ENCODE measurements at places on chromosomes 2 and 18.

DNA sequence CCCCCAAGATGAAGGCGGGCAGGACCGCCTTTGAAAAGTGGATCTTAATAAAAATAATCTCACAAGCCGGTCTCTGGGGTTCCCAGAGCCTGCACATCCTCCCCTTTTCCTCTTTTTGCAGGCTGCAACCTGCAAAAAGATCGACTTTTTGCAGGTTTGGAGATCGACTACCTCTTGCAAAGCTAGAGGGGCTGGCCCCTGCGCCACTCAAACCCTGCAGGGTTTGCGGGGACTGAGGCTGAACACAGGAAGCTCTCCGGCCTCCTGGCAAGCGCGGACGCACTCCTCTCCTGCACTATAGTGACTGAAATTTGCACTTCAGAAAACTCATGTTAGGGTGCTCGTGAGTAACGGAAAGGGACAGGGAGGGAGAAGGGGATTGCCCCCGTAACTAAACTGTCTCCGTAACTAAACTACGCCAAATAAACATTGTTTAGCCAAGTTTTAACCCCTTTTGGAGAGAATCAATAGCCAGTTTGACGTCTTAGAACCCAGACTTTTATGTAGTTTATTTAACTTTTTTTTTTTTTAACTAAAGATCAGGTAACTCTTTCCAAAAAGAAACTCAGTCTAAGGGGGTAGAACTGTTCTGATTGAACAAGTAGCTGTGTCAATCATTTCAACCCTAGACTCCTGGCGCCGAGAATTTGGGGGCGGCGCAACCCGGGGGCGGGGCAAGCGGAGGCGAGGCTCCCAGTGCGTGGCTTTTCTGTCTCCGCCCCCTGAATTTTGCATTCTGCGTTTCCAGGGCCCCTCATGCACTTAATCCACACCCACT, 2.5 kb downstream of the IGFBP5 start:
- H3K27ac ChIP-seq: no peak overlapping the region
- no peak overlapping the region for H3K4me3 ChIP-seq
- DNase-seq: no peak
- H3K36me3 ChIP-seq: no peaks in the 10 kb centered on the region
- no peaks in the 10 kb centered on the region for H3K4me1 ChIP-seq

DNA sequence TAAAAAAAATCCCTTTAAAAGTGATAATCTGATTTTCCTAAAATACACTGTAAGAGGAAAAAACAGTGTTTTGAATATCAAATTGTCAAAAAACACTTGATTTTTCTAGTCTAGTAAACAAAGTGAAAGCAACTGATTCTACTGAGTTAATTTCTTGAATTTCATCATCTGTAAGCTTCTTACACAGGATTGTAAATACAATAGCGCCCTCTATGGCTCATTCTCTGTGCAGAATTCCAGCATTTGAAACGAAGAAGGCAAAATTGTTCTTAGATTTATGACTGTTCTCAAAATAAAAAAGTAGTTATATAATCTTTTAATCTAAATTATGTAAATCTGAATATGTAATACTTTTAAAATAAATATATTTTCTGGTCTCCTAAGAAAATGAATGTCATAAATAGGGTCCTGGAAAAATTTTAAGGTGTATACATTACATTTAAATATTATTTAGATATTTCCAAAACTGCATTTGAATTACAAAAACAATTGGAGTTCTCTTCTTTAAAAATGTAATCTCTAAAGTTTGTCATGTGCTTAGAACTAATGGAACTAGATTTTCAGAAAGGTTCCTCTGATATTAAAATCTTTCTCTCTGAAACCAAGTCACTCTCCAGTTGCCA, 176.9 kb upstream of the MC4R start:
- no peak overlapping the region for H3K27ac ChIP-seq
- no peak overlapping the region for H3K4me3 ChIP-seq
- peak; percentile 44 for DNase-seq
- no peaks in the 10 kb centered on the region for H3K36me3 ChIP-seq
- H3K27me3 ChIP-seq: no peaks in the 10 kb centered on the region

- peak; percentile 47 for DNase-seq
- H3K4me1 ChIP-seq: peaks cover 9% of the 10 kb centered on the region
- no peak overlapping the region for H3K4me3 ChIP-seq
- no peaks in the 10 kb centered on the region for H3K27me3 ChIP-seq
- no peaks in the 10 kb centered on the region for H3K36me3 ChIP-seq
Measured at GRCh38 chr2:149562324-149562723, 25.3 kb downstream of the MMADHC start.

- H3K4me1 ChIP-seq: peaks cover 34% of the 10 kb centered on the region
- DNase-seq: no peak
- no peaks in the 10 kb centered on the region for H3K36me3 ChIP-seq
- no peak overlapping the region for H3K4me3 ChIP-seq
- no peaks in the 10 kb centered on the region for H3K27me3 ChIP-seq
Measured at GRCh38 chr18:62512996-62513395, 9.8 kb upstream of the ZCCHC2 start.

DNA sequence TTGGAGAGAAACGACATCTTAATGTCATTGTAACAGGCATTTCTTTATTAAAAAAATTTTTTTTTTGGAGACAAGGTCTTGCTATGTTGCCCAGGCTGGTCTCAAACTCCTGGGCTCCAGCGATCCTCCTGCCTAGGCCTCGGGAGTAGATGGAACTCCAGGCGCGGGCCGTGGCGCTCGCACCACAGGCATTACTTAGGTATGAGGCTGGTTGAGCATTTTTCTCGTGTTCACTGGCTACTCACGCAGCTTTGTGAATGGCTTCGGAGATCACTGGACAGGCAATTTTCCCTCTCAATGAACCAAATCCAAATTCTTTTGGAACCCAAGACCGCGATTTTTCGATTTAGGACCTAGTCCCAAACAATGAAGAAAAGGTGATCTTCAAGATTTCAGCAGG, 795 bp upstream of the TCF7L1 start:
- DNase-seq: no peak
- H3K27ac ChIP-seq: no peak overlapping the region
- H3K4me1 ChIP-seq: peaks cover 13% of the 10 kb centered on the region
- peaks cover 63% of the 10 kb centered on the region for H3K27me3 ChIP-seq
- peak overlapping the region; percentile 56 for H3K4me3 ChIP-seq

DNA sequence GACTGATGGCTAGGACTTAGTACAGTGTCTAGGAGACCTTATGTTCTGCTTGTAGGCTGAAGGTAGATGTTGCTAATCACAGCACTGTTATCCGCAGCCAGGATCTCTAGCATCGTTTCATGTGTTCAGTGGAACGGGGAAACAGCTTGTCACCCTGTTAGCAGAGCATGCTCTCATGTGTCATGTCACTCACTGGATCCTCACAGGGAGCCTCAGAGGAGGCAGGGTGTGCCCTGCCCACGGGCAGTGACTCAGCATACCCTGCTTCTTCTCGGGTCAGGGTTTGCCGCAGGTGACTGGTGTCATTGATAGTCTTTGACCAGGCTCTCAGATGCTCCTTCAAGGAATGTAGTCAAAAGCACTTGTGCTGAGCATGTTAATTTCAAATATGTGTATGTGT, 44.4 kb downstream of the RPIA start:
- no peaks in the 10 kb centered on the region for H3K27me3 ChIP-seq
- no peak for DNase-seq
- H3K36me3 ChIP-seq: peaks cover 56% of the 10 kb centered on the region
- peaks cover 9% of the 10 kb centered on the region for H3K4me1 ChIP-seq
- H3K27ac ChIP-seq: no peak overlapping the region

Data from HepG2 (cell line).